CD4-positive, CD25-positive, alpha-beta regulatory T cell (primary cell): ENCODE measurements at places on chromosomes 3 and 15. TPM values are rescaled to one million over a fixed set of nuclear protein-coding genes. Genes with fewer than 3 reads are reported as not detected.

- no peak for DNase-seq
These were observed 4.3 kb downstream of the ZNF860 start for GRCh38 chr3:31985831-31986230.

SLC28A2 gene
- not detected for polyA plus RNA-seq

ZIC4 gene
- not detected for polyA plus RNA-seq

- no peak for DNase-seq
These were observed 9.7 kb downstream of the TNFSF10 start for GRCh38 chr3:172513488-172513887.
